Thoracic aorta endothelial cell (primary cell): ENCODE measurements at places on chromosomes 5 and 9. TPM values are rescaled to one million over a fixed set of nuclear protein-coding genes. Genes with fewer than 3 reads are reported as not detected.

Gene PCDHB11
- 0.07 and 0.27 TPM in 2 replicates for total RNA-seq

Gene APBA1
- total RNA-seq, result 9.4 and 12.1 TPM in 2 replicates

Gene MARVELD2
- 4.9 and 8.9 TPM in 2 replicates for total RNA-seq

Gene CCL19
- not detected in 2 replicates for total RNA-seq

Gene PCDHGA1
- 0.22 and 0.40 TPM in 2 replicates for total RNA-seq

Gene CDK9
- total RNA-seq, result 77.0 and 88.0 TPM in 2 replicates

Gene FREM1
- total RNA-seq, result 0.07 and 0.27 TPM in 2 replicates

Gene PKN3
- 20.6 and 31.9 TPM in 2 replicates for total RNA-seq

Gene IL13
- total RNA-seq, result not detected in 2 replicates

Gene LCN9
- not detected in 2 replicates for total RNA-seq

Gene CAMK2A
- not detected in 2 replicates for total RNA-seq
